Right atrium auricular region (tissue), 2 donors: ENCODE measurements at places on chromosomes 4 and X.

DNA sequence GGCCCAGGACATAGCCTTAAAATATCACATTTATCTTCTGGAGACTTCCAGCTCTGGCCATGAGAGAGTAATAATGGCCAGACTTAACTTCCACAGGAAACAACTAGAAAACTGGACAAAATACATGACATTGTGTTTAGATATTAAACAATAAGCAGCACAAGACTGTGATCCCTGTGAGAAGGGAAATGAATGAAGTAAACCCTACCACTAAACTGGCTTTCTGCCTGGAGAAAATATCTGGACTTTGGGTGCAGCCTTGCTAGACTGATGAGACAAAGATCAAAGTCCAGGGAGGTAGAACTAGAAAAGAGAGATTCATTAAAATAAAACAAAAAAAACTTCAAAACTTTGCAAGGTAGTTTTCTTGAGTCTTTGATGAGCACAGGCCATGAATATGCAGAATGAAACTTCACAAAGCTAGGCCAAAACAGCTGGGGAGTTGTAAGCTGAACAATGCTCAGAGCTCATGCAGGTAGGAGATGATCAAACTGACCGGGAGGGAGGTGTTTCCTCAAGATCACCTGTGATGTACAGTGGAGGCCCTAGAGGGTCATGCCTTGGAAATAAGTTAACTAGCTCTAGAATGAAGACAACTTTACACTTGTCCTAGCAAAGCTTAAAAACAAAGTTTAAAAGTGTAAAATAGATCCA lies 147.0 kb upstream of the SH3RF1 start:
- no peak for DNase-seq

- no peak for DNase-seq
These were observed 73.8 kb upstream of the FREM3 start for GRCh38 chr4:143773998-143774895.

GRCh38 chrX:123833387-123833786 lies 26.5 kb upstream of the XIAP start:
- DNase-seq: no peak

GRCh38 chrX:148865277-148866210 lies 365.1 kb downstream of the AFF2 start:
- no peak for DNase-seq

GRCh38 chrX:153770601-153771414 lies 6.8 kb downstream of the PLXNB3 start:
- no peak for DNase-seq

- DNase-seq: no peak
These were observed 213.4 kb downstream of the GC start for GRCh38 chr4:71570492-71570891.

GRCh38 chr4:74490736-74491135 lies 45.8 kb downstream of the AREG start:
- DNase-seq: no peak

GRCh38 chr4:67751260-67751659 lies 2.9 kb downstream of the GNRHR start:
- DNase-seq: no peak

DNA sequence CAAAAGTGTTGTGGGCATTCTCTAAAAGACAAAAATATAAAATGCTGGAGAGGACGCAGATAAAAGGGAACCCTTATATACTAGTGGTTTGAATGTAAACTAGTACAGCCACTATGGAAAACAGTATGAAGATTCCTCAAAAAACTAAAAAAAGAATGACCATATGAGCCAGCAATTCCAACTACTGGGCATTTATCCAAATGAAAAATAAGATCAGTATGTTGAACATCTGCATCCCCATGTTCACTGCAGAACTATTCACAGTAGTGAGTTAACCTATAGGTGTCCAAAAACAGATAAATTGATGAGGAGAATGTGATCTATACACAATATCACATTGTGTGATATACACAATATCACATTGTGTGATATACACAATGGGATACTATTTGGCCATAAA lies 1615.3 kb downstream of the PCDH18 start:
- DNase-seq: no peak

GRCh38 chrX:130645955-130646583 lies 244.3 kb downstream of the RBMX2 start:
- DNase-seq: no peak

DNA sequence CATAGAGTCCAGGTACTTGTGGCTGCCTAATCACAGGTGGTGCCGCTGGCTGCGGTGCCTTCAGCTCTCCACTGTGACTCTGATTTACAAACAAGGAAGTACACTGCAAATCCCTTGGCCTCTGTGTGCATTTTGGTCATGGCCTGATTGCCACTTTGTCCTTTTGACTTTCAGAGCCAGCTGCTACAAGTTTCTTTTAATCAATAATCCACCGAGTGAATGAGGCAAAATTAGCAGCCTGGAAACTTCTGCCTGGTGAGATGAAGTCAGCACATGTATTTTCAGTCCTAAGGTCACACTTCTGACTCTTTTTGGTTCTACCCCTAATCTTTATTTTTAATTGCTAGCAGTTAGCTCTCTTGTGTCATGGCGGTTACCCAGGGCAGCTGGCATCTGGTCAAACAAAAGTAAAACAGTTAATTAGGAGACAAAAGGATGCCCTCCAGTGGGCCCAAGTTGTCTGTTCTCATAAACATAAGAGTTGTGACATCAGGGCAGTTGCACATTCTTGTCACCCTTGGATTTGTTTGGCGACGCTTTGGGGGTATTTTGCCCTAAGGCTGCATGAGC lies 62.3 kb upstream of the LNX1 start:
- DNase-seq: no peak

DNA sequence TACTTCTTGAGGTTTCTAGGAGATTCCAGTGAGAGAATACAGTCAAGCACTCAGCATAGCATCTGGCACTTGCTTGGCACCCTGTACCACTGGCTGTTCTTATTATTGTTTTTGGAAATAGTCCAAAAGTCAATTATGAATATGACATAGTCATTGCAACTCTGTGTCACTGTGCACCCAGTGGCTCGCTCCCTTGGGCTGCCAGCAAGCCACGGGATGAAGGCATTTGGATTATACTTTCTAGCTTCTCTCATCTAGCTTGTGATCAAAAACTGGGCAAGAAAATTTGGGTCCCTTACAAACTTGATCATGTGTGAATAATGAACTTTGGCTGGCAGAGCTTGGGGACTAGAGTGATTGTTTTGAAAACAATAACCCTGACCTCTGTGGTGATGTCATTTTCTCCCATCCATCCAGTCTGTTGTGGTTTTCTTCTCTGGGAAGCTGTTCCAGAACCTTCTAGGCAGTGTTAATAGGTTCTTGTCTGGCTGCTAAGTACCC lies 32.7 kb upstream of the LIMCH1 start:
- no peak for DNase-seq

- DNase-seq: no peak
These were observed 80.6 kb downstream of the PBDC1 start for GRCh38 chrX:76253432-76253831.
